Central memory CD4-positive, alpha-beta T cell (primary cell): ENCODE measurements at places on chromosomes 4 and X.

DNA sequence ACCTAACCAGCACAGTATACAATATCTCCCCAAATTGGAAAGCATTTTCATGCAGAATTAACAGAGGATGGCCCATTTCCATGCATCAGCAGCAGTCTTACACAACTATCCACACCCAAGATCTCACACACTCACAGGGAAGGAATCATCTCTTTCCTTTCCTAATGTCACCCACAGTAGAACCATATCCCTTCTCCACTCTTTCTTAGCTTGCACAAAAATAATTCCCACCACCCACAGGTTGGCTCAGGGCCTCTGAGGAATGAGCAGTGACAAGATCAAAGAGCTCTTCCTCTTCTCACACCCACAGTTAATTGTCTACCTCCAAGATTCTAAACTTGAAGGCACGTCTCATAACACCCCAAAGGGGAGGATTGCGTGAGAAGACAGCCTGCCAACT is 217.7 kb upstream of the VEGFC start:
- DNase-seq: no peak

DNA sequence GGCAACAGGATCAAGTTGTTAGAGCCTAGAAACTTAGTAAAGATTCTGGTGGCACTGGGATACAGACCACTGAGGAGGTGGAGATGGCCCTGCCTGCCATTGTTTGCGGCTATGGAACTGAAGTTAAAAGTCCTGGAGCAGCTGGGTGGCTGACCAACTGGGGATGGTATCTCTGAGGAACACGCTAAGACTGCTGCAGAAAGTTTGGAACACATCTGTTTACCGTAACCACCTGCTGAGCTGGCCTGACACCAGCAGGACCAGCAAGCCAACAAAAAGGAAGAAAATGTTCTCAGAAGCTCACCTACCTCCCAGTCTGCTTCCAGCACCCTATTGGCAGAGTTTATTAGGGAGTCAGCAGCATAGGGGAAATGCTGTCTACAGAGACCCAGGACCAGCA is 17.4 kb upstream of the PACRGL start:
- no peak for DNase-seq

DNA sequence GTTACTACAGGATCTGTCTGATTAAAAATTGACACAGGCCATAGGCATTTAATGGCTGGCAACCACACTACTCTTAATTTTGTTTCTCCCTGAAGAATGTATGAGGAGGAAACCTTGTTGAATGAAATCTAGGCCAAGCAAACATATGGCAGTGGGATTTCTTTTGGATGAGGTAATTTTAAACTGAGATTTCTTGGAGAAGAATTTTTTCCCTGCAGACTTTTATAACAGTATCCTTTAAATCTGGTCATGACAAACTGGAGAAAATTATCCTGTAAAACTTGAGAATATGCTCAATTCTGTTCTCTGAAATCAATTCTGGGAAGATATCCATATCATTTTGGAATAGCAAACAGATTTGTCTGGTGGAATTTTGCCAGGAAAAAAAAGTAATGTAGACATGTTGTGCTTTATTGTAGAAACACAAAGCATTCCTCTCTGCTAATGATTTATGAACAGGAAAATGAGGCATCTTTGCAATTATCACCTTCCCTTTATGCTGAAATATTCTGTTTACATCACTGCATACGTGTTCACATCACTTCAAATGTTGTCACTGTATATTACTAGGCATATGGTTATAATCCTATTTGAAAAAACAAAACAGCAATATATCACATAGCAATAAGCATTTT is 108.3 kb upstream of the ARSJ start:
- DNase-seq: no peak

DNA sequence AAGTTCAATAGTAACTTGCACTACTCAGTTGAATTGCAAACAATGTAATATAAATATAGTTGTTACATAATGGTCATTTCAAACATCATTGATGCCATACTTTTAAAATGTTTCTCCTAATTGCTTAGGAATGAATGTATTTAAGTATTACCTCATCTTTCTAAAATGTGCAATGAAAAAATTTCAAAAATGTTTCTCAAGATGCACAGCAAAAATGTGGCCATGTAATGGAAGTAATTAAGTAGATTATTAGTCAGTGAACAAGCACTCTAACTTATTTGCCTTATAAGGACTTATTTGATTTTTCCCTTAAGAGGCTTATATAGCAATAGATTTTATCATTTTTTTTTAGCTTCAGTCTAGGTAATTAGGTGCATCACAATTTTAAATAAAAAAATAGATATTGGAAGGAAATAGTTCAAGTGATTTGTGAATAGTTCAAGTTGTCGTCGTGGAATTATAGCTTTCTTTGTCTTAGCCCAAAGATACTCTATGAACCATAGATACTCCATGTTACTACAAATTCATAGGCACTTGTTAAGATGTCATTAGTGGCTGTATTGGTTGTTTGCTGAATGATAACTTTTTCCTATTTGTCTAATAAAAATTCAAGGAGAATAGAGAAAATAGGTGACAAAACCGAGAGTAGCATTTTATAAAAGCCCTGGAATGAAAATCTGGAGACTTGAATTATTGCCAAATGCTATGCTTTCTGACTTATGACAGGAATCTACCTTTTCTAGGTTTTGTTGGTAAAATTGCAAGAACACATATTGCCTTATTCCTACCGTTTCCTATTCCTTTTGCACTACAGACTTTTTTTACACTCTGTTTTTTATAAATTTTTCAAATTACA is 118.5 kb downstream of the TLL1 start:
- DNase-seq: no peak

DNA sequence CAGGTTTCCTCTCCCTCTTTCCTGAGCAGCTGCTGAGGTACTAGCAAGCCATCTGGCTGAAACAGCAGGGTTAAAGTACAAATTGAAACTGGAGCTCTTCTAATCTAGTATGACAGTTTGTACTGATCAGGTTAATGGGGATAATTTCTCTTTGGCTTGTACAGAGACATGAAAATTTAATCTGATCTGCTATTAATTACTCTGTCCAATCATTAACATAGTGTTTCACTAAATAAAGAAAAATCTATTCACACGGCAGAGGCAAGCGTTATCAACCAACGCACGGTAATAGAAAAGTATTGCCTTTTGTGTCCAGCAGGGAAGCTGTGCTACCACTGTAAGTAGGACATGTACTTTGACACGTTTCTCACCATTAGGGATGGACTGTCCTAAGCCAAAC is 71.1 kb downstream of the IGSF1 start:
- no peak for DNase-seq

- no peak for DNase-seq
Observed at GRCh38 chrX:1593286-1594271, 2.2 kb downstream of the AKAP17A start.

- no peak for DNase-seq
Observed at GRCh38 chr4:24007860-24008261, 118.0 kb upstream of the PPARGC1A start.

DNA sequence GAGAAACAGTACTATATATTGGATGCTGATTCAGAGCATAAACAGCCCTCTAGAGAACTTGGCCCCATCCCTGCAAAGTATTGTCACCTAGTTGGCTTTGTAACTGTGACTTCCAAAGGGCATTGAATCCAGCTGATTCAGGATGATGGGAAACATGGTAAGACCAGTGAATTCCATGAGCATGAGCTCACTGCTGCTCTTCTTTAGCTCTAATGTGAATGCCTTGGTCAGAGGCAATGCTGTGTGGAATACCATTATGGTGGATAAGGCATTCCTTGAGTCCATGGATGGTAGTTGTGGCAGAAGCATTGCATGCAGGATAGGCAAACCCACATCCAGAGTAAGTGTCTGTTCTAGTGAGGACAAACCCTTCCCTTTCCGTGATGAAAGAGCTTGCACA is 365.6 kb upstream of the EDA2R start:
- DNase-seq: no peak

GRCh38 chr4:128310266-128310697 is 22.7 kb upstream of the PGRMC2 start:
- DNase-seq: no peak

- no peak for DNase-seq
Observed at GRCh38 chr4:35464964-35465528, 779.3 kb downstream of the ARAP2 start.

DNA sequence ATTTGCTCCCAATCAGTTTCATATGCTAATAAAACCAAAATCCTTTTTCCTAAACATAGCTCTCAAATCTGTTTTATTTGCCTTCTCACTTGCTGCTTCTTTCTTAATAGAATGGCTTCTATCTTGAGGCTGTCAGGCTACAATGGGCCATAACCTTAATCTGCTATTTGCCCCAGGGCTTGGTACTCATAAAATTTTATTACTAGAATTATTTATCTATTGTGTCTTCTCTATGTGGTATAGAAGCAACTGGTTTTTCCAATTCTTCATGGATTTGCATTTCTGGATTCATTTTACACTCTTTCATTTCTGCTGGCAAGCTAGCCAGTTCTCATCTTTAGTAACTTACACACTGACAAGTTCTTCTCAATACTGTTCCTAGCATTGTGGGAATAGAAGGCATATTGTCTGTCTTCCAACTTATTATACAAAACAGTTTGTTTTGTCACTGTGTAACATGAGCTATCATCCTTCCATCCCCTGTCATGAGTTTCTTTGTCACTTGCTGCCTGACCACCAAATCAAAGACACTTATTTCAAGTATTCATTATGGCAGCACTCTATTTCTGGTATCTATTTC is 96.6 kb upstream of the KCNIP4 start:
- DNase-seq: no peak

DNA sequence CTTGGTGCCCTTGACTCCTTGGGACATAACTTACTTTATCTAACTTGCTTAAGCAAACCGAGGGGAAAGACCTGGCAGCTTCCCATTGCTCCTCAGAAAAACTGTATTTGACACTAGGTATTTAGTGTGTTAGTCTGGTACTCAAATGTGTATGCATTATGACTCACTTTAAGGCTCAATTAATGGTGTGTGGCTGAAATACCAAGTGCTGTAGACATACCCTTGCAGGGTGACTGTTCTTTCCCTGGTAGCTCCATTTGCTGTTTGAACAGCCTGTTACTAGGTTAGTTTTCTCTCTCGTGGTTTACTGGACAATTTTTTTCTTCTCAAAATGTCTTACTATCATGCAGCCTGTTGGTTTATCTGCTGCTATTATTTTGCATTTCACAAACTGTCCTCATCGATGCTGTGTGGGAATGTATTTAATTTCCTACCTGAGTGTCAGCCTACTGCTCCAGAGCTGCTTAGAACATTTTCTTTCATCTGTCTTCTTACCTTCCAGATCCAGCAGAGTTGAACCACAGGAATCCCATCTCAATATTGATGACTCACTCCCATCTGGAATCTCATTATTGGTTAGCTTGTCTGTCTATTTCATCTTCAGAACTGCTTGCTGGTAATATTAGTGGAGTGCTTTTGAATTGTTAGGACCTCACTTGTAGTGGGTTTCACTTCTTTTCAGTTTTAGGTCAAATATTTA is 158.0 kb upstream of the FAT1 start:
- no peak for DNase-seq

GRCh38 chr4:127521463-127521862 is 111.3 kb upstream of the INTU start:
- no peak for DNase-seq

GRCh38 chr4:121148000-121148399 is 16.1 kb downstream of the TNIP3 start:
- no peak for DNase-seq

GRCh38 chr4:110624904-110625494 is 2.1 kb upstream of the PITX2 start:
- no peak for DNase-seq

- DNase-seq: no peak
Observed at GRCh38 chr4:126778348-126778747, 854.4 kb upstream of the INTU start.

DNA sequence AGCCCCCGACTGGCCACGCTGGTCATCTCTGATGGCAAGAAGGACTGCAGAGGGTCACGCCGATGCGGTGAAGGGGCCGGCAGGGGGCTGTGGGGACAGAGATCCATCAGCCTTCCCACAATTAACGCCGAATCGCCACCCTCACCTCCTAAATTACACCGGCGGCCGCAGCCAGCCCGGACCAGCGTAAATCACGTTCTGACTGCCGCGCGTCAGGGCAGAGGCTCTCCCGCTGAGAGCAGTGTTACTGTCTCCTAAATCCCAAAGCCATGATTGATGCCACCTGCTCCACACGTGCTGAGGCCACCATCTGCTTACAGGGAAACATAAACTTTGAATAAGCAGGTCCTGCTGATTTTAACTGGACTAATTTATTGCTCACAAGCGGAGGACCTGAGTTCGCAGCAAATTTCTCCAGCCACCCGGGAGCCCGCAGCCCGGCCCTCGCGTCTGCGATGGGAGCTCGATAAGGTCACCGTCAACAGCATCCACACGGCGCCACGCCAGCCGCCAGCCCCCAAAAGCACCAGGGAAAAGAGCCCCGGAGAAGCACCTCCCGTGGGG is 127.3 kb upstream of the NKX1-1 start:
- DNase-seq: no peak

DNA sequence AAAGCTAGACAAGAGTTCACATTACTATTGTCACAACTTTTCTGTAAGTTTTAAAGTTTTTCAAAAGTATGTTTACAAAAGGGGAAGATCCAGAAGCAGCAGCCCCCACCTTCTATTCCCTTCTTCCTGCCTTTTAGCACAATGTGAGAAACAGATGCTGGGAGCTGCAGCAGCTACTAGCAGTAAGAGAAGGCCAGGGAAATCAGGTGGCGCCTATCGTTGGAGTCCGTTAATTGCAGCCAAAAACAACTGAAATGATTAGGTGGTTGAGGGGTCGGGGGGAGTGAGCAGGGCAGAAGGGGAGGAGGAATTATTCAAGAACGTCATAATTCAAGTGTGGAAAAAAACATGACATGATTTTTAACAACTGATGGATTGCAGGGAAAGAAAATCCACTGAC is 27.4 kb downstream of the FRYL start:
- no peak for DNase-seq

GRCh38 chrX:106725931-106726330 is 570 bp upstream of the RNF128 start:
- no peak for DNase-seq

DNA sequence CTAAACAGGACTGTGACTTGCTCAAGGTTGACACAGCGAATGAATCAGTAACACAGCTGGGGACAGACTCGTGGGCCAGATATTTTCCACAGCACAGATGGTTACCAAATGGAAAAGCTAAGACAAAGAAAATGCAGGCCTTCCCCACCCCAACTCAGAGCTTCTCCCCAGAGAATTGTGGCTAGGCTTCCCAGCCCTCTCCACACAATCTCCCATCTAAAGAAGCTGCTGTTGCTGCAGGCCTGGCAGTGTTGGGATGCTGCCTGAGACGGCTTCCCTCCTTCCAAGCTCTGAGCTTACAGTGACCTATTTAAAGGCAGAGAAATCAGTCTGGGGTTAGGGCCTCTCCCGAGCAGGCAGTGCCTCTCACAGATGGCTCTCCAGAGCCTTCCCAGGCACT is 46.5 kb upstream of the PGRMC1 start:
- no peak for DNase-seq

DNA sequence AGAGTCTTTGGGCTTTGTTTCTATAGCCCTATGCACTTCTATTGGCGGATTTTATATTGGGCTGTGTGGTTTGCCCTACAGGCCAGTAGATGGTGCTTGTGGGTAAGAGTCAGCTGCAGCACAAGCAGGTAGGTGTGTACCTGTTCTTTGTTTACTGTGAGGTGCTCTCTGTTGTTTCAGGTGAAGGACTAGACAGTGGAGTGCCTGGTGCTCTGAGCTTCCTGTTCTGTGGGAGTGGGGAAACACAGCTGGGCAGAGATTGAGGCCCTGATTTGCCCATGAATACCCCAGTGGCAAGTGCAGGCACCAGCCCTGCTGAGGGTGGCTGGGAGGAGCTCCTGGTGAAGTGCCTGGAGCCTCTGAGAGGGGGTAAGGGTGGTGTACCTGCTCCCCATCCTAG is 26.3 kb upstream of the UCP1 start:
- no peak for DNase-seq

- DNase-seq: no peak
Observed at GRCh38 chrX:66672106-66672505, 33.2 kb upstream of the EDA2R start.
